ENCODE measurements at places on chromosomes 11 and 22.

GRCh38 chr11:123588117-123588863 is 66.1 kb downstream of the SCN3B start:
- no peak for DNase-seq

DNA sequence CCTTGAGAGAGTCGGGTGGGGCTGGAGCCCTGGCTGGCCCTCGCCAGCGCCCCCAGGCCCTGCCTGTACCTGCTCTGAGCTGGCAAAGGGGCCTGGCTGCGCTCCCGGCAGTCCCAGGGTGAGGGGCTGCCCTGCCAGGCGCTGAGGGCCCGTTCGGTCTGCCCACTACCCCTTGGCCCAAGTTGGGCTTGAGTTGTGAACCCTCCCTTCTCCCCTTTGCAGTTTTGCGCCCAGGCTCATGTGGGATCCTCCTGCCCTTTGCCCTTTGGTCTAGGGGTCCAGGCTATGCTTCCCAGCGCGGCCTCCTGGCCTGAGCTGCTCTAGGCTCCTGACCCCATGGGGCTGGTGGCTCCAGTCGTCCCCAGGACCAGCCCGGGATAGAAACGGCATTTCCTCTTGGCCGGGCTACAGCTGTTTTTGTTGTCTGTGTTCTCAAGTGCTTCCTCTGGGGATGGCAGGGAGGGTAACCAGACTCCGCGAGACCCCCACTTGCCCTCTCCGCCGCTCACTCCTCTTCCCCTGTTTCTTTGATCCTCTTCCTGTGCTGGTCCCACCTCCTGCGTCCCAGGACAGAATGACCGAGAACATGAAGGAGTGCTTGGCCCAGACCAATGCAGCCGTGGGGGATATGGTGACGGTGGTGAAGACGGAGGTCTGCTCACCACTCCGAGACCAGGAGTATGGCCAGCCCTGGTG is 34.9 kb downstream of the PRDM11 start:
- DNase-seq = peak; percentile 83

DNA sequence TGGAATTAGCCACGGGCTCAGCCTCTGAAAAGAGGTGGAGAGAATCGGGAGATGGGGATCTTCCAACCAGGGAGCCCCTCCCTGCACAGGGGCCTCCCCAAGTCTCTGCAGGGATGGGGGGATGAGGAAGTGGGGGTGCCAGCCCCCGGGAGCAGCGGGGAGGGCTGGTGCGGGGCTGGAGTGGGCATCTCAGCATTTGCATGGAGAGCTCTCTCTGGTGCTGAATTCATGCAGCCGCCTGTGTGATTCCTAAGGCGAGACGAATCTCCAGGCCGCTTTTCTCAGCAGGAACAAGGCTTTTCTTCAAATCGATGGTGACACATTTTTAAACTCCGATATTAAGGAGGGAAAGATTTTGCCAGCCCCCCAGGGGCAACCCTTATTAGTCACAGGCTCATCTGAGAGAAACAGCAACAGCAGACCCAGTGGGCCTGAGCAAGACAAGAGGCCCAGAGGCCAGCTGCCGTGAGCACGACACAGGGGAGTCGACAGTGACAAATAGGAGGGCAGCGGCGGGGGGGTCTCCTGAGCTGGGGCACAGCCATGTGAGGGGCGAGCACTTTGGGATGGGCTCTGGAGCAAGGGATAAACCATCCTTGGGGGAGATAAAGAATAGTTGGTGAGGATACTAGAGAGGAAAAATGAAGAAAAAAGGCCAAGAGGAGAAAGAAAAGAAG is 29.0 kb downstream of the MACROD1 start:
- DNase-seq = no peak

DNA sequence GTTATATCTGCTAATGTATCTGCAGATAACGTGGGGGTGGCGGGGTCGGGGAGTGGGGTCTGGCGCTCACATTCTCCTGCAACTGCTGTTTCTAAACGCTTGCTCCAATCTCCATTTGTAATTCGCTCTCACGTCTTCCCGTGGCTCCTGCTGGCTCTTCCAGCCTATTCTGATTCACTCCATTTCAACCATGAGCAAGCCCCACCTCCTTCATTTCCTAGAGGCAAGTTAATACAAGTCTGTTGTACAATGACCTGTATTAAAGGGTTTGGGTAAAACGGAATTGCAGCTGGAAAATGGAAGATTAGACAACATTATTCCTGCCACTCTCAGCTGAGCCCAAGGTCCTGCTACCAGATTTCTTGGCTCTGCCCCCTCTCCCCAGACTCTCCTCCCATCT is 132.3 kb downstream of the CSNK2A3 start:
- DNase-seq = no peak

DNA sequence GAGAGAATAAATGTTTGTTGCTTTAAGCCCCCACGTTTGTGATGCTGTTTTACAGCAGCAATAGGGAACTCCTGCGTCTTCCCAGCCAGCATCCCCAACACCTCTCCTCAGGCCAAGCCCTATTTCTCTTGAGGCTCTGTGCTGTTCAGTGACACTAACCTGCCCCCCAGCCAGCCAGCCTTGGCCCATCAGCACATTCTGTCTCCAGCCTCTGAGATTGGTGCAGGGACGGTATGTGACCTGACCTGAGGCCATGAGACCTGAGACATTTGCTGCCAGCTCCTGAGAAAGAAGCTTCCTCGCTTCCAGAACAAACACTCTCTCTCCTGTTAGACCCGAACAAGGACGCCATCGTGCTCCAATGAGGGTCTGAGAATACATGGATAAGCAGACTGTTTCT is 38.5 kb upstream of the SLC35C1 start:
- peak; percentile 54 for DNase-seq

- no peak for DNase-seq
Measured at GRCh38 chr11:20137637-20138036, 22.6 kb downstream of the DBX1 start.

DNA sequence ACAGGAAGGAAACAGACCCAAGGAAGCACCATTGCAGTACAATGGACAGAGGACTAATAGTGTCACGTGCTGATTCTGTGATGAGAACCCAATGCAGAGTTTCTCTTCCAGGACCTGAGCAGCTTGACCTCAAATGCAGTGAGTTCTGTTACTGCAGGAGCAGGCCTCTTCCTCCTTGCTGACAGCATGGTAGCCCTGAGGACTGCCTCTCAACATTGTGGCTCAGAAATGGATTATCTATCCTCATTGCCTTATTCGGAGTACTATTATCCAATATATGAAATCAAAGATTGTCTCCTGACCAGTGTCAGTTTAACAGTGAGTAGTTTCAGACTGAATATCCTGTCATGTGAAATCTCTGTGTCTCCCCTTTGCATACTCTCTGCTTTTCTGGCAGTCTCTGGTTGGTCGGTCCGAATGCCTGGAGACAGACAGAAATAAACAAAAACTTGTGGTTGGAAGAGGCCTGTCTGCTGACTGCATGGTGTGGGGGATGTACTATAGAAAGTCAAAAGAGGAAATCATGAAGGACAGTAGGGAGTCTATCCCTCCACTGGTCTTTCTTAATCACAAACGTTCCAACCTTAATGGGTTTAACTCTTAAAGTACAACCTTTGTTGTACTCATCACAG is 6.9 kb upstream of the MS4A14 start:
- DNase-seq = no peak

DNA sequence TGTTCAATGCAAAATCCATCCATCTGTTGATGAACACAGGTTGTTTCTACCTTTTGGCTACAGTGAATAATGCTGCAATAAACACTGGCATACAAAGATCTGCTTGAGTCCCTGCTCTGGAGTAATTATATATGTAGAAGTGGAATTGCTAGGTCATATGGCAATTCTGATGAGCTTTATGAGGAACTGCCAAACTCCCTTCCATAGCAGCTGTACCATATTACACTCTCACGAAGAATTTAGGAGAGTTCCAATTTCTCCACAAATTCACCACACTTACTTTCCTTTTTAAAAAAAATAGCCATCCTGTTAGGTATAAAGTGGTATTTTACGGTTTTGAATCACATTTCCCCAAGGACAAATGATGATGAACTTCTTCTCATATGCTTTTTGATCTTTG is 62.2 kb downstream of the RSF1 start:
- DNase-seq = no peak

- DNase-seq = no peak
Measured at GRCh38 chr11:18005376-18006129, 7.3 kb downstream of the SERGEF start.

DNA sequence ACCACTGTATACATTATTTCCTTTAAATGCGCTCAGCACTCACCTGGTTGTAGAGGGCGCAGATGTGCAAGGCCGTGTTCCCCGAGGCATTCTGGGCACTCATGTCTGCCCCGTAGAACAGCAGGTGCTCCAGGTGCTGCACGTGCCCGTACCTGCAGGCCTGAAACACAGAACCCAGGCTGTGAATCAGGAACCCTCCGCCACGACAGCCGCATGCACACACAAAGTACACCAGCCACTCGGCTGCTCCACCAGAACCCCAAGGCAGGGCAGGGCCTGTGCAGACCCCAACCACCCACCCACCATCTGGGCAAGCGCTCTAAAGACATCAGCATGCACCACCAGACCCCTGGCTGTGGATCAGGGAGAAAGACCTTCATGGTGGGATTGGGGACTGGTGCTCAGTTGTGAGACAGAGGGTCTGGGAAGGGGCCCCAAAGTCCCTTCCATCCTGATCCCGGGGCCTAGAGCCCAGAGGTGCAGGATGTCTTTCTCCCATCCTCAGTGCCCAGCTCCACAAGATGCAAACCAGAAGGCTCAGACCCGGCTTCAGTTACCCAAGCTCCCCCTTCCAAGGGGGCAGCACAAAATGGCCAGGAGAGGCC is 177.2 kb downstream of the SHANK2 start:
- no peak for DNase-seq

GRCh38 chr22:25930083-25930482 is 188.1 kb downstream of the MYO18B start:
- DNase-seq = peak; percentile 63

- DNase-seq = no peak
Measured at GRCh38 chr11:66011785-66012303, at the start of gene CST6. Gene CST6, plus strand, starts transcription at chr11:66012008. Its CDS starts 37 bp downstream, at chr11:66012045.
